ENCODE measurements at places on chromosomes 12 and 14.
A peak's percentile ranks its signal among the peaks of the same experiment; 100 is the strongest.

- DNase-seq: no peak
Measured at GRCh38 chr12:20807192-20808080, 3.1 kb upstream of the SLCO1B3 start.

- no peak for DNase-seq
Measured at GRCh38 chr14:103408491-103409155, 23.4 kb downstream of the MARK3 start.

DNA sequence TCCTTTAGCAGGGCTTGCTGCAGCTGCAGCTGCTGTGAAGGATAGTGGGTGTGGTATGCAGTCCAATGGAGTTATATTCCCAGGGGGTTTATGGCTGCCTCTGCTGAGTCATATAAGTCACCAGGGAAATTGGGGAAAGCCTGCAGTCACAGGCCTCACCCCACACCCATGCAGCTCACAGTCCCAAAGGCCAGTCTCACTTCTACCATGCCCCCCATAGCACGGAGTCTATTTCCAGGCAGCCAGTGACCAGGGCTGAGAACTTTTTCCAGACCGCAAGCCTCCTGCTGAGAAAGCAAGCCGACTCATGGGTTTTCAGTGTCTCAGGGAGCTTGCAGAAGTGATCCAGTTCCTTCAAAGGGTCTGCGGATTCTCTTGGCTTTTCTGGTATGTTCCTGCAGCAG lies 322.4 kb upstream of the CLEC14A start:
- no peak for DNase-seq

DNA sequence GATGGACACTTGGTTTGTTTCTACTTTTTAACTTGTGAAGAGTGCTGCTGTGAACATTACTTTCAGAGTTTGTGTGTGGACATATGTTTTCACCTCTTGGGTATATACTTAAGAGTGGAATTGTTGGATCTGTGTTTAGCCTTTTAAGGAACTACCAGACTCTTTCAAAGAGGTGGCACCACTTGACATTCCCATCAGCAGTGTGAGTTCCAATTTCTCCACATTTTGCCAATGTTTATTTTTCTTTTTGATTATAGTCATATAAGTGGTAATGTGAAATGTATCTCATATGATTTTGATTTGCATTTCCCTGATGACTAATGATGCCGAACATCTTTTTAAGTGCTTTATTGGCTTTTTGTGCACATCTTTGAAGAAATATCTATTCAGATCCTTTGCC lies 44.8 kb downstream of the ARHGAP5 start:
- DNase-seq: no peak

- no peak for DNase-seq
Measured at GRCh38 chr14:63046339-63047268, 1.3 kb upstream of the KCNH5 start.

DNA sequence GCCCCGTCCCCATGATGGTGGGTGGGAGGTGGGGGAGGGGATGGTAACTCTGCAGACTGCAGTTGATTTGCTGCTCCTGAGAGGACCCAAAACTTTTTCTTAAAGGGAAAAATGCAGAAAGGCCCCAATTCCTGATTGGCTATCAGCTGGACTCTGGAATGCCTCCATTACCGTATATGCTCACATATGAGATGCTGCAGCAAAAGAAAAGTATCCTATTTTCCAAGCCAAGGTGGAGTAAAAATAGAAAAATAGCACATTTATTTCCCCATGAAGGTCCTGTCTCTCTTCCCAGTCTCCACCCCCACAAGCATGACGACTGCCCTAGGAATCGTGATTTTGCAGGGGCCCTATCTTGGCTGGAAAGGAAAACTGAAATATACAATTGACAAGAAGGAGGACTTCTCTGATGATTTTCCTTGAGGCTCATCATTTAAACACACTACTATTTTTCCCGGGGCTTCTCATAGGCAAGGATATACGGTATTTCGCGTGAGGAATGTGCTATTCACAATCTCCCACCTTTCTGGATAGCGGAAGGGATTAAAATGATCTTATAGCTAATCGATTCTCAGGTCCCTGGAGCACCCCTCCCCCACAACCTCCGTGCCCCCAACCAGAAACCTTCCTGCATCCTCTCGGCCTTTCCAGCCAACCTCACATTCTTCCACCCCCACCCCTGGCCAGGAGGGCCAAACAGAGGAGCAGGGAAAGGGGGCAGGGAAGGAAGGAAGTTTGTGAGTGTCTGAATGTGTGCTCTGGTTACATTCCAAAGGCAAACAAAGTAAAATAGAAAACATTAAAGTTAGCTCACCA lies 138.9 kb upstream of the CCND2 start:
- DNase-seq: no peak

- DNase-seq: no peak
Measured at GRCh38 chr14:40119765-40120164, 687.5 kb upstream of the FBXO33 start.

DNA sequence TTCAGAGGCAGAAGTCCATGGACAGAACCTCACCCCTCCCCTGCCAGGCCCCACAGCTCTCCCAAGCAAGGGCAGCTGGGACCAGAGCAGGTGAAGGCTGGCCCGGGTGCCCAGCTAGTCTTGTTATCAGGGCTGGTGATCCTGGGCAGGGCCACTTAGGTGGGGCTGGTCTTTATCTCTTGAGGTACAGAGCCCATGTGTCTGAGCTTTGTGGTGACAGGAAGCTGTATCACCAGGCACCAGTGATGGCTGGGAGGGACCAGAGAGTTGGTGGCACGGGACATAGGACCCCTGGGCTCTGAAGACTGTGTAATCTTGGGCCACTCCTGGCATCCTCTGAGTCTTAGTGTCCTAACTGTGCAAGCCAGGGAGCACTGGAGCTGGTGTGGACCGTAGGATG lies 12.8 kb upstream of the HPD start:
- DNase-seq: no peak

GRCh38 chr14:100644383-100644782 lies 57.2 kb upstream of the BEGAIN start:
- DNase-seq: no peak

DNA sequence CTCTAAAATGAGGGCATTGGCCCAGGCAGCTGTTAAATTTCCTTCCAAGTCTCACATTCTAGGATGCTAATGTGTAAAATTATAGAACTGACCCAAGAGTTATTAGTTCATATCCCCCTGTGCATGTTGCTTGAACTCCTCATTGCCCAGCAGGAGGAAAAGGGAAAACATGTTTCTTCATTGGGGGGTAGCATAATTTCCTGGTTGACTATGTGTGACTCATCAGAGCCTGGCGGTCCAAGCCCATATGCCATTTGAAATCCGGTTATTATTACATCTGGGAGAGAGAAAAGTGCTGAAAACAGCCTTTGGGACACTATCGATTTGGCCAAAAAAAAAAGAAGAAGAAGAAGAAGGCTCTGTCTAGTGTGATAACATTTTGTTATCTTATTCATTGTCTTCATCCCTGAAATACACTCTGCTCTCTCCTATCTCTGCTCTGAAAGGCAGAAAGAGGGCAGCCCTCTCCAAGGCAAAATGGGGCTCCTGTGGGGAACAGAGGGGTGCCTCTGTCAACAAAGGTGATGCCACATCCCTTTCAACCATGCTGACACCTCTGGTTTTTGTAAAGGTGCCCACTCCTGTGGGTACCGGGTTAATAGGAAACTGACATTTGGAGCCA lies 114.2 kb downstream of the DAD1 start:
- no peak for DNase-seq

GRCh38 chr14:54278087-54278486 lies 118.7 kb upstream of the CDKN3 start:
- peak; percentile 18 for DNase-seq

DNA sequence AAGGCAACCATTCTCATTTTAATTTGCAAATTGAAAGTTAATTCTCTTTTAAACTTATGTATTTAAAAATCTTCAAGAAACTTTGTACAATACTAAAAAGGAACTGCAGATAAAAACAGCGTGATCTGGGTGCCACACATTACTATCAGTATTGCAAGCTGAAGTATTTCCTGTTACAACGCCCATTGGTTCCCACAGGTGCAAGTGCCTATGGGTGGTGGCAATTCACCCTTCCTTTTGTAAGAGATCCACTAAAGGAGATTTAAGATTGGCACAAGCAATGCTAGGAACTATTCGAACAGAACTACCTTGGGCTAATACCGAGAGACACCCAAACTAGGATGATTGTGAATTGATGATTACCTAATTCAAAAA lies 13.2 kb downstream of the TAOK3 start:
- DNase-seq: peak; percentile 78

- no peak for DNase-seq
Measured at GRCh38 chr12:50708631-50709030, 55.3 kb upstream of the ATF1 start.

DNA sequence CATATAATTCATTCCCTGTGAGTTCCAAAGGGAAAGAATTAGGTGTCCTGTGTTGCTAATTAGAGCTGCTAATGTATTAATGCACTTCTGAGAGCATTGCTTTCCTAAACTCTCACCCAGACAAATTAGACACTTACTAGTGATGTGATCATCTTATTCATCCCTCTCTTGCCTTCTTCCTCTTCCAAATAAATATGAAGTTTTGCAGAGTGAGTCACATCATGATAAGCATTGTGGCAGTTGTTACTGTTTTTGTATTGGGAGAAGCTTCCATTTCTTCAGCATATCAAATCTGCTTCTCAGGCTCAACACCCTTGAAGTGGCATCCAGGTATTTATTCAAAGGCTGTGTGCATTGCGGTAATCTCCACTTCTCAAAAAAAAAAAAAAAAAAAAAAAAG lies 37.3 kb upstream of the E2F7 start:
- DNase-seq: no peak

GRCh38 chr12:56462565-56462964 lies 5.8 kb upstream of the SPRYD4 start:
- DNase-seq: no peak

DNA sequence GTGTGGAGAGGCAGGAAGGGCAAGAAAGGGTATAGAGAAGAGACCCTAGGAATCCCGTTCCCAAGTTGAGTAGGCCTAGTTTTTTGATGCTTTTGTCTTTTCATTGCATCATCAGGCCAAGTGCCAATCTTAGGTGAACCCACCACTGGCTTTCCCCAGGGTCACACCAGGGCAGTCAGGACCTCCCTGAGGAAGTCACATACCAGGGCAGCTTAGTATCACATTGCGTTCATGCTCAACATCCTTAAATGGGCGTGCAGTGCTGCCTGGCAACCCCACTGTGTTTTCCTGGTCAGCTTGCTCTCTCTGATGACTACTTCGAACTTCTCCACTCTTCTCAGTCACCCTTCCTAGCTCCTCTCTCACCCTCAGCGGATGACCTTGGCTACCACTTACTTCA lies 9.0 kb downstream of the ASIC1 start:
- no peak for DNase-seq

DNA sequence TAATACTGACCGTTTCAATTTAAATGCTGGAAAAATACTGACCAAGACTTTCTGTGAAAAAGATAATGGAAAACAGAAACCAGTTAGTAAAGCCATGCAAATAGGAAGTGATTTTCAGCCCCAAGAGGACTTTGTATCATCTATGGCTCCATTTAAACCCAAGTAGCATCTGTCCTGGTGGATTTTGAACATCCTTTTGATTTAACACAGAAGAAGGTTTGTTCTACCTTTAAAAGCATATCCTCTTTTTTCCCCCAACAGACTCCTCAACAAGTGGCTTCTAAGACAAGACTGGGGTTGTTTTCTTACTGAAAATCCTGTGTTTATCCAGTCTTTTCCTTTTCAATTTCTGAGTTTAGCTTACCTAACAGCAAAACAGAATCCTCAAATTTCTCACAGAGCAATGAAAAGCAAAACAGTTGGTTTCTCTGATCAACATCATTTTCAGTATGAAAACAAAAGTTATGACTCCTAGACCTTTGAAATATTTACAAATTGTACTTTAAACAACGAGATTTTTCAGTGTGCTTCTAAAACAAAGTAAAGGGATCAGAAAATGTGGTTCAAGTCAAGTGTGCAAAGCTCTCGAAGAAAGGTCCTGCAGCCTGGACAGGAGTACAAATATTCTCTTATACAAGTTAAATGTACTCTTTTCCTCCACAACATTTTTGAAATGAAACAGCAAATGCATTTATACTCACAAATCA lies 2.9 kb downstream of the PHLDA1 start:
- no peak for DNase-seq

- DNase-seq: no peak
Measured at GRCh38 chr12:48482930-48483329, 632 bp downstream of the C12orf54 start.

DNA sequence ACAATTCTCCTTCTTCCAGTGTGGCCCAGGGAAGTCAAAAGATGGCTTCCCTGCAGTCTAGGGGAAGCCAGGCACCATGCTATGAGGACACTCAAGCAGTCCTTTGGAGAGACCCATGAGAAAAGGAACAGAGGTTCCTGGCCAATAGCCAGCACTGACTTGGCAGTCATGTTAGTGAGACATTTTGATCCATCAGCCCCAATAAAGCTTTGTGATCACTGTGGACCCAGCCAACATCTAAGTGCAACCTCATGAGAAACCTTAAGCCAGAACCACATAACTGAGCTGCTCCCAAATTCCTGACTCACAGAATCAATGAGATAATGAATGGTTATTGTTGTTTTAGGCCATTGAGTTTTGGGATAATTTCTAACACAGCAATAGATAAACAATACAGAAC lies 51.0 kb upstream of the NAP1L1 start:
- DNase-seq: no peak

DNA sequence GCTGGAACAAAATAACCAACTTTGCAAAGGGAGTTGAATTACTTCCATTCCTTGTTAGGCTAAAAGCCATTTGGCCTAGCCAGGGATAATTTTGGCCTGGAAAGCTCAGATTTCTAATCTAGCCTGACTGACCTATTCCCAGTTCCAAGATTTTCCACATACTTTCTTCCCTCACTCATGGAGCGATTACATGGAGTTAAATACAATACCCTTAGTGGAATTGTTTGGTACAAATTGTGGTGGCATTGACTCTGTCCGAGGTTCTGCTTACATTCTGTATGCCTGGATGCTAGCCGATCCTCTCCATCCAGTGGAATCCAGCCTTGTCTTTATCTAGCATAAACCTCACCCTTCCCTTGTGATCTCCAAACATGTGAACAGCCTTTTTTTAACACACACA lies 965.1 kb downstream of the DIO2 start:
- no peak for DNase-seq

DNA sequence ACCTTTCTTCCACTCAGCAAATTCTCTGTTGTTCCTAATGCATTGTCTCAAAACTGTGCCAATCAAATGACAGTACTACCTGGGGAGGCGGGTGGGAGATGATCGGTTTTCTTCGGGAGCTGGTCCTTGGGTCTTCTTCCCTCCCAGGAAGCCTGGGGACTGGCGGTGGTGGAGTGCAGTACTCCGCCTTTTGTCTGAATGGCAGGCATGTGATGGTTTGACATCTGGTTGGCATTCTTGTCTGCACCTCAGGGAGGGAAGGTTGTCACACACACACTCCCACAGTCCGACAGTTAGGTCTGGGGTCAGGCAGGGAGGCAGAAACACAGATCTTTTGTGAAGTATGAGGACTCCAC lies 114.8 kb downstream of the SNAPC1 start:
- DNase-seq: no peak

DNA sequence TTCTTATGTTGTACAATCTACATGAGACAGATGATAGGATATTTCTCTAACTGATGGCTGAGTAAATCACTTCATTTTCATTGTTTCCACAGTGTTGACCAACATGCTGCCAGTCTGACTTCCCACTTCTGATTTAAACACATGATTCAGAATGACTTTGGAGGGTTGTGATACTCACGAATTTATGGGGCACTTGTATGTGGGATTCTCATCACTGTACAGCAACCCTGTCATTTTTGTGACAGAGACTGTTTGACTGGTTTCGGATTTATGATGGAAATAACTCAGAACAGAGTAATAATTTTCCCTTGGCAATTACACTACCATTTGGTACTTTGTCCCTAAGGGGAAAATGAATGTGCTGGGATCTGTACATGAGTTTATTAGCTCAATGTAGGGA lies 333.8 kb downstream of the TRHDE start:
- no peak for DNase-seq

Data from Jurkat, Clone E6-1 (cell line).